ENCODE measurements at places on chromosomes 5 and 9.

GRCh38 chr9:78023003-78023741, 8.4 kb downstream of the GNAQ start:
- no peak for DNase-seq

GRCh38 chr5:127985811-127986325, 97.7 kb upstream of the SLC12A2 start:
- DNase-seq: no peak

DNA sequence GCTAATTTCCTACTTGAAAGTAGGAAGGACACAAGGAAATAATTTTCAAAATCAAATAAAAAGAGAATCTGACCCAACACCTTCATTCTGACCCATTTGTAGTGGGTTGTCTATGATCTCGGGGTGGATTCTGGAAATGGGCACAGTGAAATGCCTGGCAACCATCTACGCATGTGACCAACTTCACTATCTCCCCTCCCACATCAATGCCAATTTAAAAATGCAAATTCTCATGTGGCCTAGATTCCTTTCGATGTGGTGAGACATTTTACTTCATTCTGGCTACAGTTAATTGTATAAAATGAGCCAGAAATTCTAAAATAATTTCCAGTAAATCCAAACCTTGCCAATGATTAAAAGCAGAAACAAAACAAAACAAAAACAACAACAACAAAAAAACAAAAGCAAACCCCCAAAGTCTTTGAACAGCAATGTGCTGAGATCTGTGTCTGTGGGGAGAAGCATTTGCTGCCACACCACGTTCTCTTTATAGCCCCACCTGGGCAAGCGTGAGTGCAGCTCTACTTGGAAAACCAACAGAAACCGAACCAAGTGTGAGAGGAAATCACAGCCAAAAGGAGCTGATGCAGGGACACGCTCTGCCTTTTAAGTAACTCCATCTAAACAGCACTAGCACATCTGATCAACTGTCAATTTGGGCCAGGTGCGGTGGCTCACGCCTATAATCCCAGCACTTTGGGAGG, 59.0 kb downstream of the USP20 start:
- no peak for DNase-seq

GRCh38 chr5:173664154-173664526, 47.7 kb upstream of the BOD1 start:
- DNase-seq: no peak

GRCh38 chr5:90955001-90955635, 396.5 kb downstream of the ADGRV1 start:
- no peak for DNase-seq

- no peak for DNase-seq
Measured at GRCh38 chr5:37721447-37721871, 118.4 kb downstream of the GDNF start.

GRCh38 chr5:79590396-79590999, 21.7 kb upstream of the TENT2 start:
- no peak for DNase-seq

GRCh38 chr9:134980991-134981390, 63.3 kb upstream of the FCN1 start:
- no peak for DNase-seq

GRCh38 chr5:140642718-140643117, 3.5 kb downstream of the TMCO6 start:
- no peak for DNase-seq

DNA sequence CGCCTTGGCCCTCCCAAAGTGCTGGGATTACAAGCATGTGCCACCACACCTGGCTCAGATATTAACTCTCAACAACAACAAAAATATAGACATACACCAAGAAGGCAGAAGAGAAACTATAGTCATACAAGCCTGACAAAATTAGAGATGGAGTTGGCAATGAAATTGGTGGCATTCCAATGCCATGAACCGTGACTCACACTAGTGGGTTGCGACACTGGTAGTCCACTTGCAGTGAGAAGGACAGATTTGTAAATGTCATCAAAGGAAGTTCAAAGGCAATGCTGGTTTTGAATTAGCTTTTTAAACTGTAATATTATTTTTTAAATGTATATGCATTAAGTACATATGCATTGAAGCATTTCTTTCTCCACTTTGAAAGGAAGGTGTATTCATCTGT, 8.5 kb upstream of the DNAJC25 start:
- no peak for DNase-seq

GRCh38 chr5:17655921-17656320, 21.7 kb downstream of the TAF11L14 start:
- DNase-seq: no peak

DNA sequence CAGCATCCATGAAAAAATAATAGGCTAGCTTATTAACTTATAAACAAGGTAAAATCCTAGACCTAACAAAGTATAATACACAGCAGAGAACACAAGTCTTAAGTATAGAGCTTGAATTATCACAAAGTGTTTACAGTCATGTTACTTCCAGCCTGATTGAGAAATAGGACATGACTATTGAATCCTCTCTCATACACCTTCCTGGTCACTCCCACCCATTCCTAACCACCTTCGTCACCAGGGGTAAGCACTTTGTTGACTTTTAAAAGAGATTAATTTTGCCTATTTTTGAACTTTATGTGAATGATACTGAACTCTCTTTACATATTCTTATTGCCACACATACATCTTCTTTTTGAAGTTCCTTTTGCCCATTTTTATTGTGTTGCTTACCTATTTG, 325.8 kb downstream of the PJA2 start:
- no peak for DNase-seq

- DNase-seq: no peak
Measured at GRCh38 chr5:103259705-103260355, 1.3 kb downstream of the MACIR start.

DNA sequence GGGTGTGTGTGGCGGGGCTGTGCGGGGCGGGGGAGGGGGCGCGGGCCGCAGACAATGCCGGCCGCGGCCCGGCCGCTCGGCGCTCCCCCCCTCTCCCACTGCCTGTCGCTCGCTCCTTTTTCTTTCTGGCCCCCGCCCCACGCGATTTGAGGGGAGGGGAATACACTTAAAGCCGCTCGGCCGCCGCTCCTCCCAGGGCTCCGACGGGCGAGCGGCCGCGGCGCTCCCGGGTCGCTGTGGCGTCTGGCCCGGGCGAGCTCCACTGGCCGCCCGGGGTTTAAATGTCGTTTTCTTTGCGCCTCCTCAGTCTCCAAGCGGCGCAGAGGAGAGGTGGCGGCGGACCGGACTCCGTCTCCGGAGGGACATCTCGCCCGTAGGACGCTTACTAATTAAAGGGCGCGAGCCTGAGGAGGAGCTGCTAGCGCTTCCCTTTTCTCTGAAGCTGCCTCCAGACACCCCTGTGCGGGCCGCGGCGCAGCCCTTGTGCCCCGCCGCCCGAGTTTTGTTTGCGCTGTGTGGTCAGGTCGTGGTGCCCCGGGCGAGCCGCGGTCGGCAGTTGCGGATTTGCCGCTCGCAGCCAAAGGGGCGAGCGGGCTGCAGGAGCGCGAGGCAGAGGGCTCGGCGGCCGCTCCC, 1.4 kb downstream of the ZSWIM6 start:
- no peak for DNase-seq

DNA sequence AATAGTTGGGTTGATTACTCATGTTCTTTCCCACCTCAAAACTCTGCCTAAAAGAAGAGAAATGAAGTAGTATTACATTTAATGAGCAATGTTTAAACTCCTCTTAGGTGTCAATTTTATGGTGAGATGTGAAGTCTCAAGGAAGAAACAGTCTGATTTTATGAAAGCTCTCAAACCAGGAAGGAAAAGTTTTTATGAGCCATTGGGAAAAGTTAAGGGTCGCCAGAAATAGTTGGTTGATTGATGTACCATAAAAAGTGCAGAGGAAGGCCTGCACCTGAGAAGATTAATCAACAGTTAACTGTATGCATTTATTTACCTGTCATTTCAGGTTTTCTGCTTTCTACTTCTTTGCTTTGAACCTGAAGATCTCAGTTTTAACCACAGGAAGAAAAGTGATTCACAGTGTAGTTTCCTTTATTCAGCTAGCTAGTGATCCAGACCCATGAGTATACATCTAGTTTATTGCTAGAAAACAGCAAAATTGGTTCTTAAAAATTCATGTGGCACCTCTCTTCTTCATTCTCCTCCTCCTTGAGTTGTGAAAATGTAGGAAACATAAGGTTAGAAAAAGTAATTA, 133.1 kb downstream of the CSNK1G3 start:
- no peak for DNase-seq

GRCh38 chr9:100597236-100597635, 19.4 kb downstream of the CAVIN4 start:
- no peak for DNase-seq

DNA sequence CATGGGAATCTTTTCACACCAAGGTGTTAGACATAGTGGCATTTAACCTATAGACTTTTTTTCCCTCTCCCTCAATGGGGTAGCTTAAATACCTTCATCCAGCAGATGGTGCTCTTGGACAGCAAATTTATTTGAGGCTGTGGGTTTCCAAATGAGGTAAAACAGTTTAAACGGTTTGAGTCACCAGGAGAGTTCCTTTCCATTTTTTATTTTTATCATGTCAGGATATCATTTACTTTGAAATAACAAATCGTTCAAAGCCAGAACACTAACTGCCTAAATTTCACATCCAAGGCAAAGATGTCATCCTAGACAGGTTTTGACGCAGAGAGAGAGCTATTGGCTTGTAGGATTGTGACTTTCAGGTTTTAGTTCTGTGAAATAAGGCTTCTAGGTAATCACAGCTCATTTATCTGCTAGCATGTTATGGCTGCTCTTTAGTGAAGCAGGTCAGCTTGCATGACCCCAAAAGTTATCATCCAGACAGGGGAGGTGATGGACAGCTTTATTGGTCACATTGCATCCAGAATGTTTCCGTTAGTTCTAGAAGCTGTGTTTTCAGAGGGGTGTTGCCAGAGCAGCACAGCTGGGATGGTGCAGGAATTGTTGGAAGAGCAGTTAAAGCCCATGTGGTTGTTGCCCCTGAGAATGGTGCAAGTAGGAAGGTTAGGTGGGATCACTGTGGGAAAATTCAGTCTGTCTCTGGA, 69.8 kb downstream of the KDM4C start:
- no peak for DNase-seq

- DNase-seq: no peak
Measured at GRCh38 chr5:95966005-95966404, 4.4 kb upstream of the ELL2 start.

DNA sequence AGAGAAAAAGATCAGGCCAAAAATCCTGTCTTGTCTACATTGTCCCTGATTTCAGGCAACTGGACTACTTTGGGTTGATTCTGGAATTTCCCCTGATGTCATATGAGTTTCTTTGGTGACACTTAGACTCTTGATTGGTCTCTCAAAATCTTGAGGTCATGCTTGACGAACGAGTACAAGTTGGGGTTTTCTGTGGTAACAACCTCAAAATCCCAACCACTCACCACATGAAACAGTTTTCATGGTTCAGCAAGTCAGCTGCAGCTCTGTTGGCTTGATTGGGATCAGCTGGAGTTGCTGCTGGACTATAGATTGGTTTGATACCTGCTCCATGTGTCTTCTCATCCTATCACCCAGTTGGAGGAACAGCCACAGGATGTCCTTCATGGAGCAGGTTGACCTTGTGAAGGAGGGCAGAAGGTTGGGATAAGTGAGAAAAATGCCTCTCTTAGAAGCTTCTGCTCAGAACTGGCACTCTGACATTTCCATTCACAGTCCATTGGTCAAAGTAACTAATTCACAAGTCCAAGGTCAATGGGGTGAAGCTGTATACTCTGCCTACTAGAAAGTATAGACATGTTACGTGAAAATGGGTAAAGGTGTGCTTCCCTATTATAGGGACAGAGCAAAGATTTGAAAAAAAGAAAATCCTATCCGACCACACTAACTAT, 284.5 kb downstream of the SH3GL2 start:
- no peak for DNase-seq

GRCh38 chr9:121453232-121453892, 46.3 kb downstream of the GGTA1 start:
- DNase-seq: no peak

DNA sequence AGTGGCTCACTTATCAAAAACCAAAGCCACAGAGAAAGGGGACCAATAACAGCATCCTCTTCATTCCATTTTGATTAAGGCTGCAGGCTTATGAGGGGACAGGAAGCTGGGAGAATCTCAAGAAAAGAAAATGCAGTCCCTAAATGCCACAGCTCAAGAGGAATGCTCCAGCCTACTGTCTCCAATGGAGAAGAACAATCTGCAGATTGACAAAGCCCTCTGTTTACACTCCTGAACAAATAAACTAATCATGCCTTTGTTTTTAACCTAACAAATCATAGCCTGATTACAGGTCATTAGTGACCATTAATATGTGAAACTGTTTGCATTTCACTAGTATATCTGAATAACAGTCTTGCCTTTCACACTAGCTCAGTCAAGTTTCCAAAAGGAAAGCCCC, 26.5 kb downstream of the PPP2R2B start:
- no peak for DNase-seq

GRCh38 chr5:141958113-141958512, at the start of gene PCDH12:
PCDH12 (minus strand) TSS chr5:141958202; CDS start chr5:141957851, 351 bp downstream.
- no peak for DNase-seq

DNA sequence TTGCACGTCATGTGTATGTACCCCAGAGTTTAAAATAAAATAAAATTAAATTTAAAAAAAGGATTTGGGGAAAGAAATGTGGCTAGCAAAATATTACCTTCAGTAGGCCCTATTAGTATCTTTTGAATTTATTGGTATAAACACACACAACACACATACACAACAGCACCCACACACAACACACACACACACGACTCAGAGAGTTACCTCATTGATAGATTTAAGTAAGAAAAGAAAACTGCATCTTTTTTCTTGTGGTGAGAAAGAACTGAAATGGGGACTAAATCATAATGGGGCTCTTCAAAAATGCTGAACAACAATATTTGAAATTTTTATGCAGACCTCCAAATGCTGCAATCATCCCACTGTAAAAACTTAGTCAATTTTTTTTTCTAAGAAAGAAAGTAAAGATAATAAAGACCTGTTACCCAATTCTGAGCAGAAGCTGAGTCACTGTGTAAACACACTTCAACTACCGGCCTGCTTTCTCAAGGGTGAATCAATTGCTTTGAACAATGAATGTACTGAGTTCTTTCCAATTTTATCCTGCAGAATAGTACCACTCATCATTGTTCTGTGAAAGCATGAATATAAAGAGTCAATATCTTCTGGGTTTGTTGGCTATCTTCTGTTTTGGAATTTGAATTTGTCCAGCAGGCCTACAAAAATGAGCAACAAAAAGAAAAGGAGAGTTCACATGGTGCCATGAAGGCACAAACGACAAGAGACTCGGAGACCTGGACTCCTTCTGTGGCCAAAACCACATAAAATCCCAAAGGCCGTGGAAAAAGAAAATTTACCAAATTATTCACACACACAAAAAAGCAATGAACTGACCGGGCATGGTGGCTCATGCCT, 57.9 kb upstream of the CCNG1 start:
- no peak for DNase-seq

- DNase-seq: no peak
Measured at GRCh38 chr9:6838158-6838557, 80.4 kb downstream of the KDM4C start.
